ENCODE measurements at places on chromosomes 4 and X. TPM values are rescaled to one million over a fixed set of nuclear protein-coding genes. Genes with fewer than 3 reads are reported as not detected.

- peak; percentile 50 for DNase-seq
Observed at GRCh38 chr4:184792334-184792733, 33.4 kb downstream of the ACSL1 start.

DNA sequence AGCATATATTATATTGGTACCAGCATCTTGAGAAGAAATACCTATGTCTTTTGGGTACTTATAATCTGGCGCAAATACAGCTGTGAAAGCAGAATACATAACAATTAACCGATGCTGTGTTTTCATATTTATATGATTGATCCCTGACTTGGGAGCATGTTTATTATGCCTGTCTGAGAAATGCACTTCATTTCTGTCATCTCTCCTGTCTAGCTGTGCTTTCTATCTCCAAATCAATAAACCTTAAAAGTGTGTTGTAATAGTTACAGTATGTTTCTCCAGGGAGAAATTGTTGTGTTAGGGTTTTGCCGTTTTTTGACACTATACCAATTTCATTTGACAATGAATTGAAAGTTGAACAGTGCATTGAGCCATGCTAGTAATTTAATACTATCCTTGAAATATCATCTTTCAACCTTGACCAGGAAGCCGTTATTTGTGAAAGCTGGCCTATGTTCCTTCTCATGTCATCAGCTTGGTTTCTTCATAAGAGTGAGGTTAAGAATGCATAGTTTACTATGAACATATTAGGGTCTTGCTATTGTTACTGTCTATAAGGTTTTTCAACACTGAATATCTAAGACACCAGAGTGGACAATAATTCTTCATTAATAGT, 206.2 kb upstream of the PCDH18 start:
- DNase-seq, result peak; percentile 31

- no peak for DNase-seq
Observed at GRCh38 chr4:175106301-175106700, 188.1 kb downstream of the ADAM29 start.

GRCh38 chr4:125650557-125650956, 335.8 kb downstream of the FAT4 start:
- no peak for DNase-seq

DNA sequence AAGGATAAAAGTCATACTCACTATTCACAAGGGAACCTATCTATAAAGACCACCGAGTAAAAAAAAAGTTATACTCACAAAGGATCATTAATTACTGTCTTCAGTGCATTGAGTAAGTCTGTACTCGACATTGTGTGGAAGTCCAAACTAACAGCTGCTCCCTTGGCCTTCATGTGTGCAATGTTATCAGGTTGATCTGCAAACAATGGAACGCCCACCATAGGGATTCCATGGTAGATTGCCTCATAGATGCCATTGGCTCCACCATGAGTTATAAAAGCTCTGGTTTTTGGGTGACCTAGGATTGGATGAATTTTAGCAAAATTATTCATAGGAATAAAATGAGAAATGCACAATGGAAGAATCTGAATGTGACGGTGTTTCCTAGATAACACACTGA, 10.6 kb downstream of the UGT2B4 start:
- peak; percentile 78 for DNase-seq

MXRA5 gene
- total RNA-seq, result 40.3 TPM

GPRASP2 gene
- 24.6 TPM for total RNA-seq

CT45A5 gene
- total RNA-seq, result not detected

POU4F2 gene
- not detected for total RNA-seq

EGF gene
- 0.83 TPM for total RNA-seq

GNL3L gene
- 18.7 TPM for total RNA-seq

All from fibroblast of lung (primary cell).